Panc1 (cell line): ENCODE measurements at places on chromosomes 6 and 20.

- no peak for DNase-seq
Observed at GRCh38 chr20:40538131-40538530, 150.9 kb downstream of the MAFB start.

DNA sequence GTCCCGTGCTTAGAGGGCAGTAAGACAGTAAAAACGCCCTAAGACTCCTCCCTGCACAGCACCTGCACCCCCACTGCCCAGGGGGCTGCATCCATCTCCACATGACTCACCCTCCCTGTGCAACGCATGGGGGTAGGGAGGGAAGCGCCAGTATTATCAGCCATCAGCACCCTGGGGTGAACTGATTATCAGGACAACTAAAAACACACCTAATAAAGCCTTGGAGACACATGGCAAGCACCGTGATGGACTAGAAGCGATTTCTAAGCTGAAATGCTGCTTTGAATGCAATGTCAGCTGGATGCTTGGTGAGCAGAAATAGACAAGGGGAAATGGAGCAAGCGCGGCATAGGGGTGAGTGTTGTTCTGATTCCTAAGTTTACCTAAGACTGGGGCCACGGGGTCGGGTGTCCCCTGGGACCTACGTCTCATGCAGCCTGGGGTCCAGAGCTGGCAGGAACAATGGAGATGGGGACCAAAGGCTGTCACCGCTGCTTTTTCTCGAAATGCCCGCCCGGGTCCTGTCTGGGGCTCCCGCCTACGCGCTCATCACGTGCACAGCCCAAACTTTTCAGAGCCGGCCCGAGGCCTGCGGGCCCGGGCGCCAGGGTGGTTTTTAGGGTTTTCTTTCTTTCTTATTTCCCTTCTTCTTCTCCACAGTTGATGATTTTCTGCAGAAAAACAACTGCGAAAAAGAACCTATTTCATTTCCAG lies 702 bp upstream of the TNFAIP3 start:
- DNase-seq = no peak

GRCh38 chr6:158009114-158009891 lies 27.6 kb downstream of the SYNJ2 start:
- no peak for DNase-seq

DNA sequence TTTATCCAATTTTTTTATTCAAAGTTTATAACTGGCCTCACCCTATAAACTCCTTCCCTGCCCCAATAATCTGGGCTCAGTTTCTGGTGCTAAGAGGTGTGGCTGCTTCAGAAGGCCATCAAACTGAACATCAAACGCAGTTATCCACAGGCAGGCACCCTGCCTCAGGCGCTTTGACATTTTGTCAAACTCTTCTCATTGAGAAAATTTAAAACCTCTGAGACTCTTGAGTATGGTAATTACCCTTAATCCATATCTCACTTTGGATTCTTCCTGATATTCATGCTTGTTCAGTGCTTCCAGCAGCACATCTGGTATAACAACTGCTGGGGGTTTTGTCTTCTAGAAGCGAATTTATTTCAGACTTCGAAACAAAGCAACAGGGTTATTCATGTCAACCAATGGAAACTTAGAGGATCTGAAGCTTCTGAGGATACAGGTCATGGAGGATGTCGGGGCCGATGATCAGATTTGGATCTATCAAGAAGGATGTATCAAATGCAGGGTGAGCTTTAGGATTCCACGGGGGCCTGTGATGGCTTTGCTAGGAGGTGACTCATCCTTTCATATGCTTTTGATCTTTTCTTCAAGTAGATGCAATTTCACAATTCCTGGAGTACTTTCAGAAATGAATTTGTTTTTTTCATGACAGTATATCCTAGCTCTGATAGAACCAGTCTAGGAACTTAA lies 68.2 kb downstream of the RTN4IP1 start:
- DNase-seq = no peak

DNA sequence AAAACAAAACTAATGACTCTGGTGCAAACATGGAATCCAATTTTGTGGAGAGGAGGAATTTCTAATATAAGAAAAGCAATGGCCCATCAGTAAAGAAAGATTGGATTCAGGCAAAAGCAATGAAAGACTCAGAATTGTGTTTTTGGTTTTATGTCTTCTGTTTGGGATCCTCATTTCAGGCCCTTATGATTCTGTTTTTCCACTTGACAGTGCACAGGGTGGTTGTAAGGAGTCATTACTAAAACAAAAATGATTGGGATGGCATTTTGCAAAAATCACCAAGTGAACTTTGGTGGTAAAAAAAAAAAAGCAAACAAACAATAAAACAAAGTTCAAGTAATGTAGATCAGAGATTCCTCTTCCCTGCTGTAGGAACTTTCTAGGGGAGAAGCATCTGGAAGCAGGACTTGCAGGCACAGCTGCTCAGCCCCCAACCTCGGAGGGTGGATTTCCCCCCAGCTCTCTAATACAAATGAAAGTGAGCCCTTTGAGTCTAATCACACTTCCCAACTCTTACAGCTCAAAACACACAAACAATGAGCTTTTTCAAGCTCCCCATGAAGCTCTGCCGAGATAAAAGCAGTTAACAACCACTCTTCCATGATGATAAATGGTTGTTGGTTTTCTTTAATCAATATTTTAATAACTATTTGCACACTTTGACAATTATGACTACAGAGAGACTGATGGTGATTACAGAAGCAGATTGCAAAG lies 177.7 kb downstream of the ZDHHC14 start:
- DNase-seq = no peak

GRCh38 chr6:45044510-45045252 lies 283.4 kb upstream of the RUNX2 start:
- DNase-seq = no peak

DNA sequence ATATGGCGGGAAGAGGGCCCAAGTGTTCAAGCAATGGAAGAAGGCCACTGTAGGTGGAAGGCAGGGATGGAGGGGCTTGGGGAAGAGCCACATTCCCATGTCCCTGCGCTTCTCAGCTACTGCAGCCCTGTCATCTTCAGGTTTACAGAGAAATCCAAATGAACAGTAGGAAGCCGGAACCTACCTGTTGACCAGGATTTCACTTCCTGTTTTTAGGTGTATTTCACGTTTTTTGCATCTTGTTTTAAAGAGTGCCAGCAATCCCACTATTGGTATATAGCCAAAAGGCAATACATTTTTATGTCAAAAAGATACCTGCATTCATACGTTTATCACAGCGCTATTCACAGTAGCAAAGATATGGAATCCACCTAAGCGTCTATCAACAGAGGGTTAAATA lies 159.2 kb downstream of the SLC35B3 start:
- no peak for DNase-seq

DNA sequence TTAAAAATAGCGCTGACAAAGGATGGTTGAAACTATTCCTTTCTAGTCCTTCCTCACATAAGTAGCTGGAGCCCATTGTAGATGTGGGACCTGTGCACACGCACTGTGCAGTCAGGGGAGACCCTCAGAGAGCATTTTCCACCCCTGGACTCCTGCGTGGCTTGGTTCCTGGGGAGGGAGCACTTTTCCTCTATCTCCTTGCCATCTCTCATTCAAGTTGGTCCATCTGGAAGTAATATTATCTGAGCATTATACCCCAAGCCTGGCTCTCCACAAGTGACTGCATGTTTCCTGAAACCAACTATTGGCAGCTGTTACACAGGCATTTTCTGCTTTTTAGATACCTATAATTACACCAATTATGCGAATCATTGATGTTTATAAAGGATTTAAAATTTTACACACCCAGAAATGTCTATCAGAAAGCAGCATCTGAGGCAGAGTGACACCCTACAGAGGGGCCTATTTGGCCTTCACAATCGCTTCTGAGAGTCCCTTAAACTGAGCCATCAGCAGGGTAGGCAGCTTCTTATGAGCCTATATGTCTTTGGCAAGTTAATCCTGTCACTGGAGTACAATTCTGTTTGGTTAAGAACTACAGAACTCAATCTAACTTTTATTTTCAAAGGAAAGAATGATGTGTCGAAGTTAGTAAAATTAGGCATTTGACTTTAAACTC lies 18.7 kb downstream of the SOX4 start:
- DNase-seq = no peak

DNA sequence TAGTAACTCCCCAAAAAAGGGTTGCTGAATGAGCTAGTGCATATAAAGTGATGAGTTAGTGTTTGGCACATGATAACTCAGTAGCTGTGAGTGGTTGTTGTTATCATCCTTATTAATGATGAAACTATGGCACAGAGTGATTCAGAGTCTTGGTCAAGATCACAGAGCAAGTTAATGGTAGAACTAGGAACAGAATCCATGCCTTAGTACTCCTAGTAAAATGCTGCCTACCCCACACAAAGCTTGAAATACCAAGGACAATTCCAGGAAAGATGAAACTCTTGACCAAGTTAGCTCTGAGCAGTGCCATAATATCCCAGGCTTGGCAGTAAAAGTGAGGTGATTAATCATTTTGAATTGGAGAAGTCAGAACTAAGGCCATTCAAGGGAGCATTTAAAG lies 109.1 kb upstream of the ENPP5 start:
- no peak for DNase-seq

- DNase-seq = no peak
Observed at GRCh38 chr20:57678340-57678739, 31.5 kb downstream of the PMEPA1 start.

GRCh38 chr6:158729906-158730540 lies 80.2 kb downstream of the SYTL3 start:
- DNase-seq = no peak

GRCh38 chr6:116406678-116407345 lies 36.1 kb downstream of the DSE start:
- DNase-seq = no peak

DNA sequence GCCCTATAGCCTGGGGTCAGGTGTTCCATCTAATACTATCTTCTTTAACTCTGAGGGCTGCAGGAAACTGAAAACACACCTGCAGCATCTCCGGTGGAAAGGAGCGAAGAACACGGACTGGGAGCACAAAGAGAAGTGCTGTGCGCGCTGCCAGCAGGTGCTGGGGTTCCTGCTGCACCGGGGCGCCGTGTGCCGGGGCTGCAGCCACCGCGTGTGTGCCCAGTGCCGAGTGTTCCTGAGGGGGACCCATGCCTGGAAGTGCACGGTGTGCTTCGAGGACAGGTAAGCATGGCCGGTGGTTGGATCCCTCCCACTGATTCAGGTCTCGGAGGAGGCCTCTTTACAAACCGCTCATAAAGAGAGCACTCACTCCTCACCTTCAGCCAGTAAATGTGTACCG lies 15.5 kb downstream of the SYTL3 start:
- no peak for DNase-seq

GRCh38 chr20:35307666-35308653 lies 15.7 kb upstream of the FAM83C start:
- DNase-seq = no peak

- no peak for DNase-seq
Observed at GRCh38 chr6:169250660-169251059, 3.0 kb downstream of the THBS2 start.

DNA sequence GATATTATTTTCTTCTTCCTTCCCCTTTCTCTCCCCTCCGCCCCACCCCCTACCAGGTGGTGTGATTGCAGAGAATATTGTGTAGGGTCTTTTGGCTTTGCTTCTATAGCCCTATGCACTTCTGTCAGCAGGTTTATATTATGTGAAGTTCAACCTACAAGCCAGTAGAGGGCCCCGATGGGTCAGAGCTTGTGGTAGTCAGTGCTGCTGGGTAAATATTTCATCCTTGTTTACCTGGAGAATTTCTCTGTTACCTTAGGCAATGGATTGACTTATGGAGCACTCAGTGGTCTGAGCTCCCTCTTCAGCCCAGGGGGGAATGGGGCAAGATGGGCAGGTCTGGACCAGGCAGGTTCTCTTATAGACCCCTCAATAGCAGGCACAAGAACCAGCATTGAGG lies 720.9 kb downstream of the GRIK2 start:
- peak; percentile 1 for DNase-seq

- DNase-seq = no peak
Observed at GRCh38 chr20:41185013-41185757, 47.8 kb downstream of the PLCG1 start.

GRCh38 chr20:57966620-57967019 lies 256.8 kb upstream of the PMEPA1 start:
- no peak for DNase-seq

GRCh38 chr6:80440496-80441115 lies 334.1 kb downstream of the BCKDHB start:
- no peak for DNase-seq

DNA sequence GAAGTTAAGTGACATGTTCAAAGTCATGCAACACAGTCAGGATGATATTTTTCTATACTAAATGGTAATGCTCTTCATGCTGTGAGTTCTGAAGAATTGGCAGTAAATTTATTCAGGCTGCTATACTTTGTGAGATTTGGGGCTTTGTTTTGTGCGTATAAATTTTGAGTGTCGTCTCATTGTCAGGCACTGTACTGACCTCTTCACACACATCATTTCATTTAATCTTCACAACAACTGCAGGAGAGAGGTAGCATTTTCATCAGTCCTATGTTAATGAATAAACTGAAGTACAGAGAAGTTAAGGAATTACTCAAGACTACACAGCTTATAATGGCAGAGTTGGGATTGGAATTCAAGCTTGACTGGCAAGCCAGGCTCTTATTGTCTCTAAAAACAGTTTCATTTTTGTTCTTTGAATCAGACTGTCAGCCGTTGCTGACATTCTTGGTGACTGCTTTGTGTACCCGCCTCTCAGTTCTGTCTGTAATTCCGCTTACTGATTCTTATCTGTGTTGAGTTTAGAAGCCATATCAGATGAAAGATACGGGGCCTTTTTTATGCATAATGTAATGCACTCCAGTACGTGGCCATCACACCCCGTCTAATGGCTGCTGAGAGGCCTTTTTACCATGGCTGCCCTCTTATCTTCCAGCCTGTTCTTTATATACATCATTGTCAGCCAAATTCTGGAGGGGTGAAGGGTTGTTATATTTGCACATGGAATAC lies 274.9 kb downstream of the UTRN start:
- no peak for DNase-seq

DNA sequence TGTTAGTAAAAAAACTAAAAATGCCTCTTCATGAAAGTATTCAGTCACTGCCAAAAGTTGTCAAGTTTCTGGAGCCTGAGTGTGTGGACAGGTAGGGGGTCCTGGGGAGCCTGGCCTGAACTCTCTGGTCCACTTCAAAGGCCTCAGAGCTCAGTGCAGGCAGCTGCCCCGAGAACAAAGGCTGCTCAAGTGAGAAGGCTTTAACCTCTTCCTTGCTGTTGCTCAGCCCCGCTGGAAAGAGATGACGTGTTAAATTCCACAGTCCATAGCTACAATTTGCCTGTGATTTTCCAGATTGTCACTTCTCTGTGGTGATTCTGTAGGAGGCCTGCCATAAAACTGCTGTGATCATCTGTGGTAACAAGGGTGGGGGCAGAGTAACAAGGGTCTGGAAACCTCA lies 96.9 kb downstream of the FAM120B start:
- no peak for DNase-seq
